ENCODE measurements at places on chromosomes 5 and 9. TPM values are rescaled to one million over a fixed set of nuclear protein-coding genes. Genes with fewer than 3 reads are reported as not detected.

QRFP gene
- not detected for total RNA-seq

- peaks cover 4% of the 10 kb centered on the region for H3K27me3 ChIP-seq
- H3K36me3 ChIP-seq = no peaks in the 10 kb centered on the region
- H3K4me1 ChIP-seq = no peaks in the 10 kb centered on the region
Measured at GRCh38 chr5:71695595-71695994, 23.5 kb upstream of the CARTPT start.

GRCh38 chr9:16252616-16253015, 617.9 kb downstream of the BNC2 start:
- no peak for DNase-seq
- no peaks in the 10 kb centered on the region for H3K36me3 ChIP-seq
- no peaks in the 10 kb centered on the region for H3K27me3 ChIP-seq
- H3K27ac ChIP-seq = no peak overlapping the region

DNA sequence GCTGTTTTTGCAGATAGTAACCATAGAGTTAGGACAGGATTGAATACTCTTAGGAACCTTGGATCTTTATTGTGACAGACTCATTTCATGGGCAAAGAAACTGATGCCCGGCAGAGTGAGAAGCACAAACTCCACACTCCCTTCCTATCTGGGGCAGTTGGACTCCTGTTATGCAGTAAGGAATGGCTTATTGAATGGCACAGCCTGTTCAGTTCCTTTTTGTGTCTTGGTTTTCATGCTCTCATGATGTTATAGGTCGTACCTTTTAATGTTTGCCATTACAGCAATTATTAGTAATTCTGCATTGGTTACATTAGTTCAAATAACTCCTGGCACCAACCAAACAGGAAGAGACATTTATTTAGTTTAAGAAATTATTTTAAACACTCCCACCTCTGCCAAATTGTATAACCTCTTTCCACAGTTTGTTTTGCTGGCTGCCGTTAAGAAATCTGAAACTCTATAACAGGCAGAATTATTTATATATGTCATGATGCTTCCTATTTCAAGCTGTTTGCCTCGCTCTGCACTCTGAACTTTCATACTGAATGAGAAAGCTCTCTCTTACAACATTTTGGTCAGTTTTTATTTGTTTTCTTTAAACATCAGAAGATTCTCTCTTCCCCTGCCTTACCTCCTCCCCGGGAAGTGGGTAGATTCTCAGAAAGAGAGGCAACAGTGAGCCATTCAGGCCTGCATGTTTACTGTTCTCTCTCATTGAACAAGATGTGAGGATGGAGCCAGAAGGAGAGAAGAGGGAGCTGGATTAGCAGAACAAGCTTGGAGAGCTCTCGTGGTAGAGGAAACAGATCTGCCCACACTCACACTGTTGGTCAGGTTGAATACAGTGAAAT, 144.4 kb downstream of the ARHGEF28 start:
- no peak for DNase-seq
- H3K36me3 ChIP-seq = no peaks in the 10 kb centered on the region
- H3K4me1 ChIP-seq = peaks cover 6% of the 10 kb centered on the region
- H3K4me3 ChIP-seq = no peak overlapping the region
- H3K27ac ChIP-seq = no peak overlapping the region

ORM2 gene
- total RNA-seq = not detected

GRCh38 chr9:108167136-108167900, 677.7 kb upstream of the KLF4 start:
- no peak overlapping the region for H3K27ac ChIP-seq
- H3K4me3 ChIP-seq = no peak overlapping the region
- H3K4me1 ChIP-seq = no peaks in the 10 kb centered on the region
- H3K27me3 ChIP-seq = no peaks in the 10 kb centered on the region

DNA sequence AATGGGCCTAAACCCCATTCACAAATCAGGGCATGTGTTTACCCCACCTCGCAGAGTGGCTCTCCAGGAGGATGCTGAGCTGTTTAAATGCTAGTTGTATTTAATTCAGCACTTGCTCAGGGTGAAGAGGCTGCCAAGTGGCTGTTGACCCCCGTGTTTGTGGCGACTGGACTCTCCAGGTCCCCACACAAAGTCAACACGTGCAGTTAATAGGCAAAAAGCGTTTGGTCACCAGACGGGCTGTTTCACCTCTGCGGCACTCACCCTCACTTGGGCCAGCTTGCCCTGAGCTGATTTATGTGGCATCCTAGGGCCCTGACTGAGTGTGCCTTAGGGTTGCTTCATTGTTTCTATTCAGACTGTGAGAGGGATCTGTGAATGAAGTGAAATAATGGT, 152.3 kb downstream of the GAS1 start:
- no peaks in the 10 kb centered on the region for H3K27me3 ChIP-seq
- peak overlapping the region; percentile 1 for H3K27ac ChIP-seq
- no peak overlapping the region for H3K4me3 ChIP-seq
- no peak for DNase-seq

DNA sequence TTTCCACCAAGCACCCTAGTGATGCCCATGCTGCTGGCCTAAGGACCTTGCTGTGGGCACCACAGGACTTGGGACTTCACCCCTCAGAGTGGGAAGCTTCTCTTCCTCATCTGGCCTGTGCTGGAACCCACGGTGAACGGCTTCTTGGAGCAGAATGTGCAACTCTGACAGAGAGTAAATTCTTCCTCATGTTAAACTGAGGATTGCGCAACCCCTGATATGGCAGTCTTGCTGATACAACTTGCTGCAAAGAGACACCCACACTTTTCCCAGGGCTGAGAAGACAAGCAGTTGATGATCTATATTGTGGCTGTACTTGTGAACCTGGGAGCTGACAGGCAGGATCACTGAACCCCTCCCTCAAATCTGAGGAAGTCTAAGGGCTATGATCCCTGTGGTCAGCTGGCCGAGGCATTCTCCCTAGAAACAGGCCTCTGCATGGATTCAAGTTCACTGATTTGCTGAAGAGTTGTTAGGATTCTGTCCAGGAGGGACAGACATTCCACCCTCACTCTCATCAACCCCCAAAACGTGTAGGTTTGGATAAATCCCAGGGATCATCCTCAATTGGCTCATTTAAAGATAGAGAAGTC, 307.2 kb downstream of the MTRR start:
- DNase-seq = peak; percentile 16
- H3K36me3 ChIP-seq = no peaks in the 10 kb centered on the region
- H3K27ac ChIP-seq = no peak overlapping the region
- no peaks in the 10 kb centered on the region for H3K4me1 ChIP-seq
- no peak overlapping the region for H3K4me3 ChIP-seq

DNA sequence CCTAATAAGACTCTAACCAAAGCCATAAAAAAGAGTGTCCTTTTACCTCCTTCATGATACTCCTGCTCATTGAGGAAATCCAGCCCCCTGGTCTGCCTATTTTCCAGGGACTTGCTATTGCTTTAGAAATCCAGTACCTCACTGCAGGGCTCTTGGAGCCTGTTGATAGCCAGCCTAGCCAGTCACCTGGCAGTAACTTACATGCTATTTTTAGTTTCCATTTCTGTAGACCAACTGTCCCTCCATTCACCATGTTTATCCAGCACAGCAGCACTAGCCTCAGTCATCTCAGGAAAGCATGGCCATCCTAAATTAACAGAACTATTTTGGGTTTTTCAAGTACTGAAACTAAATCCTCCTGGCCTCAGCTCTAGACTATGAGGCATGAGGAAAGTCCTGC, 91.5 kb upstream of the PHF24 start:
- no peak overlapping the region for H3K27ac ChIP-seq
- no peak for DNase-seq
- H3K4me1 ChIP-seq = no peaks in the 10 kb centered on the region
- no peak overlapping the region for H3K4me3 ChIP-seq

Measured in tibial nerve (tissue), 4 donors.